ENCODE measurements at places on chromosomes 2 and 18.

GRCh38 chr2:556485-556884 lies 120.7 kb downstream of the TMEM18 start:
- no peak for DNase-seq

DNA sequence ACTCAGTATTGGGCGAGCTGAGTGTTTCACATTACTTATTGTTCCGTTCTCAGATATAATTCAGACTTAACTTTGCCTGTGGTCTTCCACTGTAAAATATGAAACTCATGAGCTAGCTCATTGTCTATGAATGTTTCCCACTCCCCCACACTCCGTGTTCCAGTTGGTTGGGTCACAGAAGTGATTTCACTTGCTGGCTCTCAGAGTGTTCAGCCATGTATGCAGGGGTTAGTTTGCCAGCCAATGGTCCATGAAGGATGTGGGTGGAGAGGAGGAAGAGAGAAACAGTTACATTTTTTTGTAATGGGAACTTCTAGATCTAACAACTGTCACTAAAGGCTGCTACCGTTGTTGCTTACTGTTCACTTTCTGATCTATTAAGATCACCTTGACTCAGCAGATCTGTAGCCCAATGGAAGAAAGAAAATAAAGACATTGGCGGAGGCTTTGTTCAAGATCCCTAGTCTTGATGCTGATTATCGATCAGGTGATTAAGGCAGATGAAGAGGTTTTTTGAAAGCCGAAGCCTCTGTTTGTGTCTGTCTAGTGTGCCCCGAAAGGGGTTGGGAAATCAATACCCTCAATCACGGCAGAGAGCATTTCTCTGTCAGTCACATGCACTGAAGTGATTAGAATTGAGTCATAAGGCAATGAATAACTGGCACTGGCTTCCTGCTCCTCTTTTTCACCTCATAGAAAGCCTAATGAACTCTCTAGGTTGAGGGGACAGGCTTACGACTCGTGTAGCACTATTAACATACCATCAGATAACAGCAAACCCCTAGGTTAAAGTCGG lies 279.7 kb upstream of the FIGN start:
- DNase-seq, result no peak

- DNase-seq, result no peak
Observed at GRCh38 chr2:215698566-215698965, 262.7 kb upstream of the FN1 start.

GRCh38 chr18:57925706-57926105 lies 118.3 kb upstream of the NEDD4L start:
- DNase-seq, result no peak

DNA sequence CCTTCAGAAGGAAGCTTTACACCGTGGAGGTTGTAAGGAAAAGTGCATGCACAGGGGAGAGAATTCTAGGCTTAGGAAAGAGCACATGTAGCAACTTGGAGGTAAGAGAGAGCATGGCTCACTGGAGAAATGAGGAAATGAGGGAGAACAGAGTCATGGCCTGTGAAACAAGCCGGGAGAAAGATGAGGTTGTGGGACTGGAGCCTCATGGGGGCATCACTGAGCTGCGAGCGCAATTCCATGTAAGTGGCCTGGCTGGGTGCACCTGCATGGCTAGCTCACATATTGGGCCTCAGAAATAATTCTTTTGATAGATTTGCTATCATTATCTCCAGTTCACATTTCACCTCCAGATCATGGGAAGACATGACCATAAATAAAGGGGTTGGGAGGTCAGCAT lies 785.5 kb upstream of the RAB6C start:
- no peak for DNase-seq

DNA sequence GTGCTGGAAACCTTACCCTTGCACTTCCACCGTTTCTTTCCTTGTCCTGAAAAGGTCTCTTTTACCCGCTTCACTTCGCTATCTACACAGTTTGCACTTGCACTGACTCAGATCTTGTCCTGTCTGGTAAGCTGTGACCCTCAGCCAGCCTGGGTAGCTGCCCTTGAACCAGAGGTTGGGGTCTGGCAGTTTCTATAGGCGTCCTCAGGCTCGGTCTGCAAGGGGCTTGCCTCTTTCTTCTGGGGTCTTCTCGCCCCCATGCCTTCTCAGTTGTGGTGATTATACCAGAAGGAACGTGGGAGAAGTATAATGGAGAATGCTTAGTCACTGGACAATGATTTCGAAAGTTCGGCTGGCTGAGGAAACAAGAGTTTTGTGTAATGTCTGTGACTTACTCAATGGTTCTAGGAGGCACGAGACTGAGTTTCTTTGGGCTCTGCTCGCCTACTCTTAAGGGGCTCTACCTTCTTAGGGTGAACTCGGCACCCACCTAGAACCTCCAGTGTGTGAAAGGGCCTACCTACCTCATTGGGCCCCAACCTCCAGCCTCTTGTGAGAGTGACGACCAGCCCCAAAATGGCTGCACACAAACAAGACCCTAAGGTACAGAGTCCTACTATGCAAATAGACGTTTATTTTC lies 6.9 kb upstream of the STAT1 start:
- no peak for DNase-seq

DNA sequence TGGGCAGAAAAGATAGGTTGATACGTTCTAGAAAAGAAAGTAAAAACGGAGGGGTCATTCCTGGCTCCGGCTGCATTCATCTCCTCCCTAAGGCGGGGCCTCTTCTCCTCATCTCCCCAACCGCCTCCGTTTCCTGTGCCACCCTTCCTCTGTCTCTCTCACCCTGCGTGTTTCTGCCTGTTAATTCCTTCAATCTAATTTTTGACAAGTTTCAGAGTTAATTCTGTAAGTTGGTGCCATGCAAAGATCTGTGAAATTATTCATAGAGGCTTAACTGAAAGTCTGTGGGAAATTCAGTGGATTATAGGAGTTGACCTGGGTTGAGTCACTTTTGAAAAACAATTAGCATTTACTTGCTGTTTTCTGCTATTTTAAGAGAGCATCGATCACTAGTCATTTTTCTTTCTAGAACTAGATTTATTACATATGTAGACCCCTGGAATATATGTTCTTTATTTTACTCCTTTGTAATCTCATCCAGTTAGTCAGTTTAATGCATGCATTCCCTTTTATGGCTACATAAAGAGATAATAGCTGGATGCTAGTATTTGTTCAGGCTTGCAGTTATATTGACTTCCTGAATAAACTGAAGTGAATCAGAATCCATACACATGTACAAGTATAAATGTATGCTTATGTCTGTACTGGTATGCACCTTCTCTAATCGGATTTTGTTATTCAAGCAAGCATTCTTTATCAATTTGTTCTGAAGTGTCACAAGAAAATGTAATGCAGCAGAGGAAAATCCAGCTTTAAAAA lies 91.1 kb downstream of the EML6 start:
- DNase-seq, result no peak

DNA sequence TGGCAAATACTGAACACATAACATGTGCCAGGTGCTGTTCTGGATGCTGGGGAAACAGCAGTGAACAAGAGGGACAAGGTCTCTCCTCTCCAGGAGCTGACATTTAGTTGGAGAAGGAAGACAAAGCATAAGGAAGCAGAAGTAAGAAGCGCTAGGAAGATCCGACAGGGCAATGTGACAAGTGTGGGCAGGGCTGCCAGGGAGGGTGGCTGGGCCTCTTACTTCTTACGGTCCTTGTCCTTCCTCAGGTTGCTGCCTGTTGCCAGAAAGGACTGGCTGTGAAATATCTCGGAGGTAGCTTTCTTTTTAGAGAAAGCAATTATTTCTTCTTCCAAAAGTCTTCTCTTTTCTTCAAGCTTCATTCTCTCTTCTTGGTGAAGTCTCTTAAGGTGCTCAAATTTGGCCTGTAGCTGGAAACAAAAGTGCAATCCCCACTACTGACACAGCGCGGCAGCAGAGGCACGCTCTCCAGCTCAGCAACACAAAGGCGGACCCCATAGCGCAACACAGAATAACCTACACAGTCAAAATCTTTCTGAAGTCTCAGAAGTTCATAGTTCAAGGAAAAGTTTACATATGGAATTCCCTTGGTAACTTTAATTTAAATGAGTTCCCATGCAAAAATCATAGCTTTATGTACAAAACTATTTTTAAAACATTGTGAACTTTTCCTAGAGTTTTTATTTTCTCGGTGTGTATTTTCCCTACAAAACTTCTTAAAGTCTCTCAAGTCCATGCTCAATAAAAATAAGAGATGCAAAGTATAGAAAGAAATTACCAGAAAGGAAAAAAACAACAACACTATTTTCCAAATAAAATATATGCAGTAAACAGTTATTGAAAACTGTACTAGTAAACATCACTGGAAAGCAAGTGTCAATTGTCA lies 67.7 kb downstream of the SEPTIN10 start:
- no peak for DNase-seq

- DNase-seq, result no peak
Observed at GRCh38 chr18:52394602-52395001, 54.6 kb downstream of the DCC start.

- no peak for DNase-seq
Observed at GRCh38 chr2:207970826-207971180, 54.5 kb downstream of the PLEKHM3 start.

DNA sequence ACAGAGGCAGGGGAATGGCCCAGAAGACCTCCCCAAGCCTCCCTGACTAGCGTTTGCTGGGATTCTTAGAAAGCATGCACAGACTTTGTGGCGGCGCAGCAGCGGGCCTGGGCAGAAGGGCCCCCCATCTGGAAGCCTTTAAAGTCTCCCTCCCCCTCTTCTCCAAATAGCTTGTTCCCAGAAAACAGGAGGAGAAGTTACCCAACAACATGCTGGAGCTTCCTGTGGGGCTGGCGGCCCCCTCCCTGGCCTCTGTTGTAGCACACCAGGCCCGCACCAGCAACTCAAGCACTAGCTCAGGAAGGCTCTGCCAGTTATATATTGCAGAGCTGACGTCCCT lies 334.8 kb downstream of the DYSF start:
- DNase-seq, result no peak

GRCh38 chr2:62305421-62306176 lies 109.7 kb downstream of the B3GNT2 start:
- DNase-seq, result peak; percentile 56

- DNase-seq, result no peak
Observed at GRCh38 chr18:63126134-63127069, 193.2 kb downstream of the BCL2 start.

- peak; percentile 79 for DNase-seq
Observed at GRCh38 chr18:49021433-49022129, 70.8 kb upstream of the SMAD7 start.

GRCh38 chr18:58529714-58530354 lies 99.1 kb downstream of the ALPK2 start:
- DNase-seq, result peak; percentile 30

GRCh38 chr2:28689771-28690170 lies 61.9 kb upstream of the PPP1CB start:
- DNase-seq, result no peak

DNA sequence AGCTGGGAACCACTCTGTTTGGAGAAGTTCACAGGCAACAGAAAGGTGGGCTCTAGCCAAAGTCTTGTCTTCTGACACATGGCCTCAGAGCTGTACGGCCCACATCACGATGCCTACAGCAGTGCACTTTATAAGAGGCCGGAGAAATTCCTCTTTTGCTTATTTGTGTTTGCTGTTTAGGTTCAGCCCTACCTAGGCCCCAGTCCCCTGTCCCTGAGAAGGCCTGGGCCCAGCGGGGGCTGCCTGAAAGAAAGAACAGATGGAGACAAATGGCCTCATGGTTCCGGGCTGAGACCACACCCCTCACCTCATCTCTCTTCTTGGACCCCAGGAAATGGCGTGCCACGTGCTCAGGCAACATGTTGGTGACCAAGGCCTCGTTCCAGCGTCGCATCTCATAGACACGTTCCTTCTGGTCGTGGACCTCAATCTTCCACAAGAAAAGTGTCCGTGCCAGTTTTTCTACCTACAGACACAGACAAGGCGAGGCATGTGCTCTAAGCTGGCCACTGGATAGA lies 30.9 kb downstream of the CENPO start:
- DNase-seq, result no peak

DNA sequence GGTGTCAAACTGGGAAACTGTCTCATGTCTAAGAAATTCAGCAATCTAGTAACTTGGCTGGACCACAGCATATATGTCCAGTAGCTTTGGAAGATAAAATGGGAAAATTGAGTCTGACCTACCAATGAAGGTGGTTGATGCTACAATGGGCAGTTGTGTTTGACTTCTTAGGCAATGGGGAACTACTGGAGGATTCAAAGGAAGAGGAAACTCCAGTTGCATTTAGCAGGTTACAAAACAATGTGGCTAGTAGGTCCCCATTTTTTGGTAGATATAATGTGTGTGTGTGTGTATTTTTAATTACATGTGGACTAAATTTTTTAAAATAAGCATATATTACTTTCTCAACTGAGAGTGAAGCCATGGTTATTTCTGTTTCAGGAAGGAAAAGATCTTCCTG lies 427.7 kb downstream of the NBAS start:
- no peak for DNase-seq

GRCh38 chr2:200905618-200906296 lies 16.6 kb downstream of the NIF3L1 start:
- peak; percentile 21 for DNase-seq

DNA sequence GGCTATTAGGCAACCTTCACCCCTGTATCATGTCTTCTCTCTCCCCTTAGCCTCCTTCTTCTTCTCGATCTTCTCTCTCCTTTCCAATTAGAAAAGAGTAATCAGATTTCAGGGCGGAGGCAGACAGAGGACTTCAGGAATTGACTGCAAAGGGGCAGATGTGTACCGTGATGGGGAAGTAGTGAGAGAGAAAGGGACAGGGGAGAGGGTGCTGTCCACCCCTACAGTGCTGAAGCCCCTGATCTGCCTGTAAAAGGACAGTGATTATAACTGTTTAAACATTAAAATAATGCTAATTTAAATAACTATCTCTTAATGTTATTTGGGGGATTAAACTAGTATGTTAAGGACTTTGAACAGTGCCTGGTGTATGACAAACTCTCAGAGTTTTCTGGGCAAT lies 178.5 kb downstream of the ACTR3 start:
- no peak for DNase-seq

- DNase-seq, result no peak
Observed at GRCh38 chr2:201363857-201364560, 6.9 kb upstream of the FLACC1 start.

- no peak for DNase-seq
Observed at GRCh38 chr2:228938629-228939028, 332.5 kb downstream of the PID1 start.

DNA sequence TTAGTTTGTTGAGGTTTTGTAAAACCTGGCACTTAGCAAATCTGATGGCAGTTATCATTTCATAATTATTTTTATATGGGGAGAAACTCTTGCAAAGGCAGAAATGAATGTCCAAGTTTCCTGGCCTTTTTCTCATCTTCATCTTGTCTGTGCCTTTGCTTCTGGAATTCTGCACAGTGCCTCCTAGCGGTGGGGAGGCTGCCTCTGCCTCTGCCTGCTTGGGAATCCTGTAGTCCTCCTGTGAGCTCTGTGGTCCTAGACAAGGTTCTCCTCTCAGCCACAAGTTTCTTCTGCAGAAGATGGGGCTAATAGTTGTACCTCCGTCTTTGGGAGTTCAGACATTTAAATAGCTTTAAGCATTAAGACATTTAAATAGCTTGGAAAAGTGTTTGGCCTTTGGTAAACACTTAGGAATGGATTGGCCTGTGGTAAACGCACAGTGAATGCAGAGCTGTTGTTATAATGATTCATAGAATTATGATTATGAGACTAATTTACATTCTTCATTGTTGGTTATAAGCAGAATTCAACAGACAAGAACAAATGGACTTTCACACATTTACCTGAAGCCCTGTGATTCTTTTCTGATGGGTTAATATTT lies 101.2 kb downstream of the ZNF236 start:
- no peak for DNase-seq

- no peak for DNase-seq
Observed at GRCh38 chr2:54859997-54860701, 136.7 kb downstream of the EML6 start.

- no peak for DNase-seq
Observed at GRCh38 chr2:9975805-9976447, 24.4 kb downstream of the GRHL1 start.

GRCh38 chr2:121018136-121019061 lies 266.6 kb downstream of the TFCP2L1 start:
- DNase-seq, result no peak

All from DMS153 (cell line).